Stimulated activated CD8-positive, alpha-beta memory T cell treated with anti-CD3 and anti-CD28 coated beads, Interleukin-15, amount 100 ng/mL, for 1 hour (primary cell): ENCODE measurements at places on chromosomes 6 and 20.

DNA sequence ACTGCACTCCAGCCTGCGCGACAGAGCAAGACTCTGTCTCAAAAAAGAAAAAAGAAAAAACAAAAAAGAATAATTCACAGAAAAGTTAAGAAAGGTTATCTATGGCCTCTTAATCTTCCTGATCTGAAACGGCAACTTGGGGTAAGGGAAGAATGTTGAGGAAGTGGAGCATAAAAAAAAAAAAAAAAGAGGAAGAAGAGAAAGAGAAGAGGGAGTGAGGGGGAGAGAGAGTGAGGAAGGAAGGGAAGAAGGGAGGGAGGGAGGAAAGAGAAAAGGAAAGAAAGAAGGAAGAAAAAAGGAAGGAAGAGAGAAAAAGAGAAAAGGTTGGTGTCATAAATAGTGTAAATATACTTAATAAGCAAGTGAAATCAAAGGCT is 68.9 kb upstream of the NCOA3 start:
- DNase-seq = no peak

GRCh38 chr6:15148356-15148946 is 97.4 kb upstream of the JARID2 start:
- DNase-seq = no peak

DNA sequence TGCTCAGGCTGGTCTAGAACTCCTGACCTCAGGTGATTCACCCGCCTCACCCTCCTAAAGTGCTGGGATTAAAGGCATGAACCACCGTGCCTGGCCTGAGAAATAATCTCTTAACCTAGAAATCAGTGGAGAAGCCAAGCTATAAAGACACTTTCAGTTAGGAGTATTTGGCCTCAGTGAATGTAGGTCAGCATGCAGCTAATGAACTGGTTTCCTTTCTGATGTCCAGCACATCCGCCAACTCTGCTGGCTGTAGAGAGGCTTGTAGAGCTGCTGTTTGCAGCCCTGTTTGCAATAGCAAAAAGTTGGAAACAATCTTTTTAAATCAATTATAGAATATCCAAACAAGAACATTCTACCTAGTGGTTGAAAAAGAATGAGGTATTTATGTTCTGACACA is 42.4 kb upstream of the ELOVL5 start:
- no peak for DNase-seq

DNA sequence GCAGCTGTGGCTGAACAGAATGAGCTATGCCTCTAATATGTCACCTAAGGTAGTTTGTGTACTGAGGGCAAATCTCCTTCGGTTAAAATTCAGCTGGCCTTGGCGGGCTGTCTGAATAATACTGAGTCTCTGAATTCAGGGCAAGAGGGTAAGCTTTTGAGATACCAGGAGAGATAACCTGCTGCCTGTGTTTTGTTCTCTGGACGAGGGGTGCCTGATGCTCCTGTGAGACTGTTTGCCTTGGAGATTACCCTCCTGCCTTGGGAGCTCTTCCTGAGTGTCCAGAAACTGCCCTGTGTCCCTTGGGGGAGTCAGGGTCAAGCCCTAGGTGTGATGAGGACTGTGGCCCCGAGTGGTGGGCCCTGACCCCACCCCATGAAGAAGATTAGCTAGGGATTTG is 282.9 kb downstream of the KIF16B start:
- DNase-seq = no peak

- DNase-seq = no peak
Measured at GRCh38 chr6:169518451-169518850, 183.4 kb downstream of the WDR27 start.

DNA sequence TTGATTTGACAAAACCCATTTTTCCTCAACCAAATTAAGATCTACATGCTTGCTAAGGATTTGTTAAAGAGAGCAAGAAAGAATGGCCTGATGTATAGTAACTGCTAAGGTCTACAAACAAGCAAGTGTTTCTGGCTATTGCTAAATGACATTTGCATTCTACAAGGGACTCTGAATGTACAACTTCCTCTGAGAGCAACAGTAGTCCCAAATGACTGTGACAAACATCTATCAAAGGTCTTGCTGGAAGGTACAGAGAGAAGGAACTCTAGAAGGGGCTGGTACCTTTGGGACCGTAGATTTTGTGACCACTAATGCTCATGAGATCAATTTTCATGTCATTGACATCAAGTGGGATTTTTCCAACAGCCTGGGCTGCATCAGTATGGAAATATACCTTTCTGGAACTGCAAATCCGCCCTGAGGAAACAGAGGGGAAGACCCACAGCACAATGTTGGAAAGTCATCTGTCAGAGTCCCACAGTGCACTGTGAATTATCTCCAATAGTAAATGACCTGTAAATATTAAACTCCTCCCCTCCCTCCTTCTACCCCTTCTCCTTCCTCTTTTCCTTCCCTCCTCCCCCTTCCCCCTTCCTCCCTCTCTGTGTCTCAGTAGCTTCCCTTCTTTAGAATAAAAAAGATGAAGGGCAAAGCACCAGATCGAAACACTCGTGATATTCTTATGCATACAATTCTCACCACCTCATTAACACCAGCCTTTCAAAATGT is 15.9 kb upstream of the CPNE1 start:
- DNase-seq = no peak

- no peak for DNase-seq
Measured at GRCh38 chr6:105836379-105836778, 249.8 kb upstream of the PRDM1 start.

DNA sequence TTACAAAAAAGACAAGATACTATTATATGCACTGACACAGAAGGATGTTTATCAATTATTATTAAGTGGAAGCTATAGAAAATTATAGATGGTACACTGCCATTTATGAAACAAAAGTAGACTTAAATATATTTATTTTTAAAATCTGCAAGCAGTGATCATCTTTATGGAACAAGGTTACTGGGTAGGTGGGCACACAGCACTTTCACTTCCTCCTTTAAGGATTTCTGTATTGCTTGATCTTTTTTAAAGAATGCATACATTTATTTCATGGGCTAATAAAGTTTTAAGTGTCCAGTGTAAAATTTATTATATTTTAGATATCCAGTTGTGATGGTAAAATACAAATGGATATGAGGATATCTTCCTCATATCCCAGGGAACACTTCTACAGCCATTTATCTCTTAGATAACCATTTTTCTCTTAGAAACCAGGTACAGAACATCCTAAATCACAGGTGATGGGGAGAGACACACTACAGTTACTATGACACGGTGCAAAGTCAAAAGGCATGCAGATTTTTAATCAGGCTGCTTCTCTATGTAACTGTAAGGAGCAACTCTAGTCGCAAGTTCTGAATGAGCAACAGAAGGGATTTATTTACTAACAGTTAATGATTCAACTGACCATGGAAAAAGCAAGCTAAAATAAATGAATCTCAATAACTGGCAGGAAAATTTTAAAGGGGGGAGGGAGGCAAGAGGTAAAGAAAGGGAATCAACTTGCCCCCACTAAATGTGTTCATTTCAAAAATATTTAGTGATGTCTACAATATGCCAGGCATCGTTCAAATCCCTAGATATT is 2.2 kb downstream of the FBXL4 start:
- DNase-seq = no peak

DNA sequence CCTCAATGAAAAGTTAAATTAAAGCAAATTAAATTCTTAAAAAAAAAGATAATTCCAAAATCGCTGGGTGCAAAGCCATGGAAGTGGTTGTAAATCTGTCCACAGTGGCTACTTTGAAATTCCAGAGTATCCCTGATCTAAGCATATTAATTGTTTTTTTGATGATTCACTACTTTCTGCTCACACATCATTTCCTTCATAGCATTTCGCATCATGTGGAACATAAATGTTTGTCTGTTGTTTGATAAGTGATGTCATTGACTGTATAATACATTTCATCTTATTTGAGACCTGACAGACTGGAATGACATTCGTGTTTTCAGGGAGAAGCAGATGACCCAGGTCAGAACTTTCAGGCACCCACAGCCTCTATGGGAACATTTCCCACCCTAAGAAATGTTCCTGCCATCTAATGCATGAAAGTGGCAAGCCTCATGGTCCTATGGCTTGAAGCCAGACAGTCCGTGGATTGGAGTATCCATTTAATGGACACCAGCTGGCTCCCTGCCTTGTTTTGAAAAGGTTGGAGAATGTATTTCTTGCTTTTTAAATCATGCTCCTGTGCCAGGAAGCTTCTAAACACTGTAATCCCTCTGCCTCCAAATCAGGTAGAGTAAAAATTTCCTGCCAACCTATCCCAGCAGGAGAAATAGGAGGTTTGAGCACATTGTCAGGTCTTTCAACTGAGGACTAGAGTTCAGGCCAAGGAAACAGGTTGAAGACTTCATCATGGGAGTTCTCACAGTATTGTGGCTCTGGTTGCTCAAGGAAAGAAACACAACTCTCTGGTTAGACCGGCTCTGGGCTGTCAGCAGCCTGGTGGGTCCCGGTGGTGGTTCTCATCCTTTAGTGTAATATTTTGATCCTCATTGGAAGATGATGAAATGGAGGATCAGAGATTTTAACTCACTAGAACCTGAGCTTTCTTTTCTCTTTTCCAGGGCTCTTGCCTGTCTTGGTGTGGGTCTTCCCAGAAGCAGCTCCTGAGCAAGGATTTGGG is 157.9 kb downstream of the SLC24A3 start:
- DNase-seq = no peak

GRCh38 chr6:121816906-121817540 is 381.6 kb downstream of the GJA1 start:
- DNase-seq = no peak

- DNase-seq = no peak
Measured at GRCh38 chr20:34246126-34246626, 5.0 kb downstream of the ASIP start.

- DNase-seq = no peak
Measured at GRCh38 chr6:14085176-14085787, 32.3 kb upstream of the CD83 start.

- no peak for DNase-seq
Measured at GRCh38 chr6:46949632-46950280, 28.0 kb upstream of the ADGRF5 start.

DNA sequence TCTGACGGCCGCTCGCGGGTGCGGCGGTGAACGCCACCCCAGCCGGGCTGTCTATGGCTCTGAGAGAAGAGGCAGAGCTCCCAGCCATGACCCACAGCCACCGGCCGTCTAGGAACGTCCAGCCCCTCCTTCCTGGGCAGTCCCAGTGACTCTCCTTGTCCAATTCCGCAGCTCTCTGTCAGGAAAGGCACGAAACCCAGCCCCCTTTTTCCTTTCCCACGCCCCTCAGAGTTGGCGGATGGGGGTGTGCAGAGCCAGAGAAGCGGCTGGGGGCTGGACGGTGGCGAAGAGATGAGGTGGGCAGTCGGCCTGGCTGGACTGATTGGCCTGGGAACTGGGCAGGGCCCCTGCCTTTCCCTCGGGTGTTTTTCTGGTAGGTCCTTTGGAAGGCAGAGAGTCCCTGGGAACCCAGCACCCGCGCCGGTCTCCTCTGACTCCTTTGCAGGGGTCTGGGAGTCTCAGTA is 1.5 kb downstream of the EBF4 start:
- DNase-seq = no peak

GRCh38 chr6:1502041-1502440 is 107.7 kb upstream of the FOXC1 start:
- DNase-seq = no peak

GRCh38 chr6:4360920-4361319 is 225.5 kb upstream of the ECI2 start:
- DNase-seq = no peak

DNA sequence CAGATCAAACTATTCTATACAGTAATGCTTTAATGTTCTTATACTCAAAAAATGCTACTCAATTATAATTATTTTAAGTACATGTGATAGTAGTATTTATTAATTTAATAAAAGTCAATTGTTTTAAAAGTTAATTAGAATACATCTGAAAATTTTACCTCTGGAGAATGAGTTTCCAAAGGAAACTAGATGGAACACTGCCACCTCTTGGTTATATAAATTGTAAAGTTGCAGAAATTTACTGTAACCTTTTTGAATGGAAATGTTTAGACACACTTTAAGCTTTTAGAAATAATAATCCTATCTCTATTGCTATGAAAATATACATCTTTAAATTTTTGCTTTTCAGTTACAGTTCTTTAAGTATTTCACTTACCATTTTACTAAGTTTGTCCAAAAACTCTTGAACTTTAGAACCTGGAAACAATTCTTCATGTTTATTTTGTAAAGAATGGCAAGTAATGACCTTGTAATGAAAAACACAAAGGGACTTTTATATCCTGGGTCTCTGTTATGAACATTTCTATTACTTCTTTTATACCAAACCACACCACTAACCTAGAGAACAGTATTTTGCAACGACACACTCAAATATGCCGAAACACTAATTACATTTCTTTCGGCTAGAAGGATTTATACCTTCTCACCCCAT is 10.9 kb upstream of the BMP5 start:
- no peak for DNase-seq

GRCh38 chr6:6810727-6811126 is 222.2 kb downstream of the LY86 start:
- no peak for DNase-seq

- no peak for DNase-seq
Measured at GRCh38 chr20:46268662-46269061, 39.6 kb downstream of the CDH22 start.

DNA sequence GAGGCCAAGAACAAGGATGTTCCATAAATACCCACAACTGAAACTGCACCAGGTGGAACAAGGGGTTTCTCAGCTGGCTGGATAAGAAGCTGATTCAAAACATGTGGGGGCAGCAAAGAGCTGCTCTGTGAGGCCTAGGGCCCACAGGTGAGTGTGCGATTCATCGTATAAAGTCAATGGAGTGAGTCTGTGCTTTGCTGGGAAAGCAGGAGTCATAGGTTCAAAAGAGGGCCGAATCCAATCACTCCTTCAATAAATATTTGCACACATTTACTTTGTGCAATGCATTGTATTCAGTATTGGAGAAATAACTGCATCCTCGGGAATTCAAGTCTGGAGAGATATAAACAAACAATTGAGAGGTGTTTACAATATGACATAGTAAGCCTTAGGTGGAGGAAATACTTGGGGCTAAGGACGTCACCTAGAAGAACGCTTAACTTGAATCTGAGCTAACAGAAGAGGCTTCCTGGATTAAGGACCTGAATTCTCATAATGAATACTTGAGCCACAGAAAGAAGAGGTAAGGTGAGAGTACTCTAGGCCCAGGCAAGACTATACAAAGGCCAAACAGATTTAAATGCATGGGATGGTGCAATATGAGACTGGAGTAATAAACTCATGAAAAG is 83.7 kb upstream of the TMEM30A start:
- DNase-seq = no peak

- no peak for DNase-seq
Measured at GRCh38 chr20:53753880-53754459, 160.3 kb upstream of the ZNF217 start.

GRCh38 chr6:4794140-4794707 is 18.0 kb downstream of the CDYL start:
- DNase-seq = no peak

DNA sequence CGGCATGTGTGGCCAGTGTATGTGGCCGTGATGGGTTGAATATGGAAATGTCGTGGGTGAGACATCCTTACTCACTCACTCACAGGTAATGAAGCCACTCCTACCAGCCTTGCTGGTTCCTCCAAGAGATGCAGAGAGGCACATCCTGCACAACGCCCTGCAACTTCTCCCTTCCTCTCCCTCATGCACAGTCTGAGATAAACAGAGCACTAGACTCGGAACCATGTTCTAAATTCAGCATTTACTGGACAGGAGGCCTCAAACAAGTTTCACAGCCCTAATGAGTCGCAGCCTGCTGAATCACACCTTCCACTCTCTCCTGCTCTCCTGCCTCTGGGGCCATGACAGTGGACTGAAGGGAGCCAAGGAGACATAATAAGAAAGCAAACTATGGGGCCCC is 91.2 kb downstream of the ISM1 start:
- no peak for DNase-seq

GRCh38 chr6:29941016-29941415 is 1.3 kb upstream of the HLA-A start:
- DNase-seq = no peak

- no peak for DNase-seq
Measured at GRCh38 chr6:86516087-86516486, 421.2 kb upstream of the HTR1E start.
